ENCODE measurements at places on chromosomes 3 and 15.

DNA sequence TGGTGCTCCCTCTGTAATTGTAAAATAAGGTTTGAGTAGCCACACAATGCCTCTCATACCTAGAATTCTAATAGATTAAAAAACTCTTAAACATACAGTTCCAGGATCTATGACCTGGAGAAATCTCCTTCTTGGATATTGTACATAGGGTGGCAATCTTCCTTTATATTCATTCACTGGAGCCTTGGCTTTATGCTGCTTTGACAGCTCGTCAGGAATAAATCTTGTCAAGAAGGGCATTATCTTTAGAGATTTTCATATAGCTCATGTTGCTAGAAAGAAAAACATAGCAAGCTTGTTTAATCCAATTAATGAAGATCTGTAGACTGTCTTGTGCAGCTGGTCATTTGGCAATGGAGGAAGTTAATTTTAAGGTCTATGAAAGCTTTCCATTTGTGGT, 131.1 kb downstream of the PYDC2 start:
- no peak for DNase-seq

- DNase-seq: no peak
These were observed 42.9 kb upstream of the PGPEP1L start for GRCh38 chr15:99050328-99050980.

DNA sequence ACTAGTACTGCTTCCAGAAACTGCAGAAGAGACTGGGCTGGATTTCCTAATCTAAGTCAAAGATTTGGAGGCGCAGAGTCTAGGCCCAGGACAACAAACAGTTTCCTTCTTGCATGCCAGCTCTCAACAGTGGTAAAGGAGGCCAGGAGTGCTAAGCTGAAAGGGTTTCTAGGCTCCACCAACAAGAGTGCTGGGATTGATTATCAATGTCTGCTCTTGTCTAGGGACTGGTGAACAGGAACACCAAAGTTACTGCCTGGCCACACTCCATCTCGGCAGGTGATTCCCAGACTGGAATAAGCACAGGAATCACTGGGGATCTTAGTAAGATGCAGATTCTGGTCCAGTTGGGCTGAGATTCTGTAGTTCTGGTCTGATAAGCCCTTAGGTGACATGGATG, 22.8 kb upstream of the FGD5 start:
- no peak for DNase-seq

- DNase-seq: peak; percentile 24
These were observed 159.1 kb upstream of the EOMES start for GRCh38 chr3:27880969-27881892.

DNA sequence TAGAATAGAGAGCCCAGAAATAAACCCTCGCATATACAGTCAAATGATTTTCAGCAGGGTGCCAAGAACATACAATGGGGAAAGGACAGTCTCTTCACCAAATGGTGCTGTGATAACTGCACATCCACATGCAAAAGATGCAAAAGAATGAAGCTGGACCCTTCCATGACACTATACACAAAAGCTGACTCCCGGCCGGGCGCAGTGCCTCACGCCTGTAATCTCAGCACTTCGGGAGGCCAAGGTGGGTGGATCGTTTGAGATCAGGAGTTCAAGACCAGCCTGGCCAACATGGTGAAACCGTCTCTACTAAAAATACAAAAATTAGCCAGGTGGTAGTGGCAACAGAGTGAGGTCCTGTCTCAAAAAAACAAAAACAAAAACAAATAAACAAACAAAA, 43.2 kb upstream of the IQSEC1 start:
- no peak for DNase-seq

DNA sequence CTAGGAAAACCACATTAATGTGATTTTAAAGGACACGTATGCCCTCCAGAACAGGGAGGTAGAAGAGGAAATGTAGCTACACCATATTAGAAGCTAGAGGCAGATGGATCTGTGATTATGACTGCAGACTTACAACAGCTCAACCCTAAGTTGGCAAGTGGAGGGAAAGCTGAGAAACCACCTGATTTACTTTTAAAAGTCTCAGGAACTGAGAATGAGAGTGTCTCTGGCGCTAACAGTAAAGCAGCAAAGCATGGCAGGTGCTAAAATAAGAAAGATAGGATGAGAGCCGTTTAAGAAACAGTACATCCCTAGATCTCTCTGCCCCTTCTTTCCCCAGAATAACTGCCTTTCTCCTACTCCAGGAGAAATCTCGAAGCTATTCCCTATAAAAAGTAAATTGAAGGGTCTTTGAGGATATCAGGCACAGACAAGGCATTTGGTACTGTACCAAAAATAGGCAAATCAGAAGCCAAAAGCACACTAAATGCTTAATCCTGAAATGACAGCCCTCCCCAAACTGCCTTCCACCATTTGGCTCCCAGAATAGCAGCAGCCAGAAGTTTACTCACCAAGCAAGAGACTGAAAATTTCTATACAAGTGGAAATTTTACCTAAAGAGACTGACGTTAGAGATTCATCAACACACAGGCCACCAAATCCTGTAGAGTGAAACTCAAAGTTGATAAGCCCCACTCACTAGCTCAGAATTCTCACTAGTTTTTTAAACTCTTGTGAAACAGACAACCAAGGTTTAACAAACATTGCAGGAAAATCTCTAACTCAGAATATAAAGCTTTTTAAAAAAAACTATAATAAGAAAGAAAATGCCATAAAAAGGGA, 34.3 kb upstream of the PARP14 start:
- DNase-seq: peak; percentile 31

GRCh38 chr3:101235048-101235447, 85.3 kb downstream of the IMPG2 start:
- DNase-seq: no peak

GRCh38 chr3:77412584-77412983, 372.7 kb downstream of the ROBO2 start:
- DNase-seq: no peak

- no peak for DNase-seq
These were observed 138.5 kb downstream of the ZNF621 start for GRCh38 chr3:40663280-40663679.

DNA sequence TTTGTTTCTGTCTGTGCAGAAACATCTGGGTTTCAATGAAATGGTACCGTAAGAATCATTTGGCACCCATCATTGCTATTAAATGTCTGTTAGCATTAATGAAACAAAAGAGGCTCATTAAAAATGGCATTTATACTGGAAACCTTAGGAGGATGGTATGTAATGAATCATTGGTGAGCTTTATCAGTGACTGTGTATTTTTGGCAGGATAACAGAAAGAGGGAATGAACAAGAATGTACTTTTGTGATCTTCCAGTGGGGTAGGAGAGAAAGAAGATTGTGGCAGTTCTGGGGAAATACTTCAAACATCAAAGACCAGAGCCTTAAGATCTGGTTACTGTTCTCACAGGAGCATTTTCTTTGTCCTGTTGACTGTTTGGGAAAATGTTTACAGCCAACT, 4.7 kb upstream of the DCBLD2 start:
- no peak for DNase-seq

DNA sequence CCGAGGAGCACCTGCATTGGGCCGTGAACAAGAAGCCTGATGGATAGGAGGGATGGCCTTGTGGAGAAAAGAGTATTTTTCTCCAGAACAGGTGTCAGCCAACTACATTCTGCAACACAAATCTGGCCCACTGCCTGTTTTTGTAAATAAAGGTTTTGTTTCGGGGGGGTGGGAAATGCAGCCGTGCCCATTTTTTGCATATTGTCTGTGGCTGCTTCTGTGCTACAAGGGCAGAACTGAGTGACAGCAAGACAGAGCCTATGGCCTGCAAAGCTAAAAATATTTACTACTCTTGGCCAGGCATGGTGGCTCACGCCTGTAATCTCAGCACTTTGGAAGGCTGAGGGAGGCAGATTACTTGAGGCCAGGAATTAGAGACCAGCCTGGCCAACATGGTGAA, 95.9 kb upstream of the AKAP13 start:
- no peak for DNase-seq

DNA sequence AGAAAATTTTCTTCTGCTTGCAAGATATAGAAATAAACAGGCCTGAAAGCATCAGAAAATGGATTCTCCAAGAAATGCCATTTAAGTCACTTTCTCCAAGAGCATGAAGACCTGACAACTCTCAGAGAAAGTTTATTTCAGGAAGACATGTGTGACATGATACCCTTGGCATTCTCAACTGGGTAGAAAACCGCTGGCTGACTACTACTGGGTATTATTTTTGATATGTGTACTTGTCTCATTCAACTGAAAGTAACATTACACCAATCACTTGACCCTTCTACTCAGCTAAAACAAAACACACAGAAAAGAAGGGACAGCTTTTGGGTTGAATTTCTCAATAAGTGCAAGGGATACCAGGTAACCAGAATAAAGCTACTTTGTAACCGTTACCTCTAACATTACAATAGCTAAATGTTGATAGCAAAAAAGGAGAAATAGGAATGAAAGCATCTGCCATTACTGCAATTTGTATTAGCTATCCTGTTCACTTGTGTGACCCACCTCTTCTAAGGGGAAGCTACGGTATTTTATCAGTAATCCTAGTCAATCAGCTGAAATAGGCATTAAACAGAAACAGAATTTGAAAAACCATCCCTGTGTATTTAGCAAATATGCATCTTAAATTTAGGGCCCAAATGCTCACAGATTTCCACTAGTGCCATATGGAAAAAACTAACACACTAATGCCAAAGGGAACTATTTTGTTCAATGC, 7.3 kb downstream of the TRA2B start:
- DNase-seq: no peak

GRCh38 chr3:188559072-188559429, 405.1 kb downstream of the LPP start:
- DNase-seq: no peak

DNA sequence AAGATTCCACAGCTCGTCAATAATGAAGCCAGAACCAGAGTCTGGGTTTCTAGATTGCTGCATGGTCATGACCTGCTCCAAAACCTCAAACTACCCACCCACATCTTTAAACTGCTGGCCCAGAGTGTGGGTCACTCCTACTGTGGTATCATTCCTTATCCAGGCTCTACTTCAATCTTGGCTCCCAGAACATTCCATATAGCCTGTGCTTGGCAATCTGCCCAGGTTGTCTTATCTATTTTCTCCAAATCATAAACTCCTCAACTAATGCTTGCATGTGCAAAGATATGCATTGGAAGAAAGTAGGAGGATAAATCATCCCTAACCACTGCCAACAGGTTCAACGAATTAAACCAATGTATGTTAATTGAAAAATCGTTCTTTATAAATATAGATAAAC, 169.7 kb downstream of the ANXA2 start:
- no peak for DNase-seq

GRCh38 chr15:41994171-41994650, 21.9 kb upstream of the EHD4 start:
- DNase-seq: no peak

DNA sequence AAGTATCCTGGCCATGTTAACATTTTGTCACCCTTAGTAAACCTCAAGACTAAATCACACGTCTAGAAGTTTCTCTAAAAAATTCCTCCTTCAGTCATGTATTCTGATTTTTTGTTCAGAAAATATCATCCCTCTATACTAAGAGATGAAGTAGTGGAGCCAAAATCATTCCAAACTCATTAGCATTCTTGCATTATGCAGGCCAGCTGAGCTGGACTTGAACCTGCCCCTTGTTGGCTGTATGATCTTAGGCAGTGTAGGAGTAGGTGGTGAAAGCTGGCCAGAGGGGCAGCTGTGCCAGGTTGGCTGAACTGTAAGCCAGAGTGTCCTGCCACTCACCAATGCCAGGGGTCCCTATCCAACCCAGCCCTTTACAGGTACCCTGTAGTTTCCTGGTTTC, 69.1 kb downstream of the CDAN1 start:
- no peak for DNase-seq

GRCh38 chr3:128081226-128081625, 29.0 kb downstream of the SEC61A1 start:
- no peak for DNase-seq

- no peak for DNase-seq
These were observed 5.2 kb upstream of the WDR5B start for GRCh38 chr3:122421101-122421500.

DNA sequence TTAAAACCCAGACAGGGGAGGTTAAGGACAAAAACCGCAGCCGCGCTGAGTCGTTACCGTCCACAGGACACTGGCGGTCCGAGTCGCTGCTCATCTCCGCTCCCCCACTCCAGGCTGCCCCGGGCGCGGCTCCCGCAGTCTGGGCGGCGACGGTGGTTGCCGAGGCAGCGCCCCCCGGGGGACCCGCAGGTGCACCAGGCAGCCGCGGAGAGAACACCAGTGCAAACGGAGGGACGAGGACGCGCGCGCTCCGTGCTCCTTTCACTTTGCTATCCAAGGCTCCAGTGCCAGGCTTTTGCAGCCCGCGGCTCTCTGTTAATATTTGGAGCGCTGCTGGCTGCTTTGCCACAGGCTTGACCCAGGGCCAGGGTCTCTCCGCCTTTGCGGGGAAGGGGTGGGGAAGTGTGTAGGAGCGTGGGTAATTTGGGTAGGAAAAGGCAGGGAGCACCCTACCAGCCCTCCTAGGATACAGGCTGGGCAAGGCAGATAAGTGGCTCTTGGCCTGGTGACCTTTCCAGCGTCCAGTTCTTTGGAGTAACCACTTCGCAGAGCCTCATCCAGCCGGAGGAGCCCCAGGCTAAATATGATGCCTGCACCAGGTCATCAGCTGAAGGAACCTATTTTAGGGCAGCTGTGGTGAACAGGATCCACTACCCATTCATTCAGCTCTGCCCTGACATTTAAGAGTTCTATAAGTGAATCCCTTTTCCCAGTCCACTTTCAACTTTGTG, at the start of gene GADL1:
GADL1 (minus strand) TSS at position 141 of the 731 bp plus-strand sequence; CDS start at position 94, 47 bp downstream.
- no peak for DNase-seq

DNA sequence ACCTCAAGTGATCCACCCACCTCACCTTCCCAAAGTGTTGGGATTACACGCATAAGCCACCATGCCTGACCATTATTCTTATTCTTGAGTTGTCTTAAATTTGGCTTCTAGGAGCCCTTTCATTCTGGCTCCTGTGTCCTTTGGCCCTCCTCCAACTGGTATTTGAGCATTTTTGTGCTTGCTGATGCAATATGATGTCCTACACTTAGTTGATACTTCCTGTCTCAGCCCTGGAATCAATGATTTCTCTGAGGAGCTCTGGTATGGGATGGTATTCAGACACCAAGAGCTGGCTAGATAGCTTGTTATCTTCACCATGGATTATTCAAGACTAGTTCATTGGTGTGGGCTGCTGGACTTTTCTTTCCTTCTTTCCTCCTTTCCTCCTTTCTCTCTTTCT, 25.4 kb downstream of the ZNF621 start:
- DNase-seq: no peak

- no peak for DNase-seq
These were observed 80.3 kb downstream of the BDH1 start for GRCh38 chr3:197475514-197475913.

DNA sequence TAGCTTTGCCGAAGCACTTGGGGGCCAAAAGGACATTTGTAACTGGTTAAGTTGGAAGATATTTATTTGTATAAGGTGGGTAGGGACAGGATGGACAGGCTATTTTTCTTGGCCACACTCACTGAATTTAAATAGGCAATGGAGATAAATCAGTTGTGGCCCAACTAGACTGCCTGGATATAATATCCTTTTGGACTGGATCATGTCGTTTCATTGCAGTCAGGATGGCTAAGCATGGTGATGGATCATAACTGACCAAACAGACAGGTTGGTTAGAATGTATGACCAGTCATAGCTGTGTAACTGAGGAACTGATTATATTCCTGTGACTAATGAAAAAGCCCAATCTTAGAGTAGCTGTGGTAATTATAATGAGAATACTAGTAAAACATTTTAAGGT, 284.0 kb downstream of the LPP start:
- no peak for DNase-seq

Data from activated CD4-positive, alpha-beta T cell treated with anti-CD3 and anti-CD28 coated beads, Interleukin-2, Interleukin-4, amounts not matched to agents 100 ng/mL and 50 ng/mL, durations not matched to agents 16 hours and 8 hours (primary cell).